Non-pigmented ciliary epithelial cell (primary cell): ENCODE measurements at places on chromosomes 3 and 15.

DNA sequence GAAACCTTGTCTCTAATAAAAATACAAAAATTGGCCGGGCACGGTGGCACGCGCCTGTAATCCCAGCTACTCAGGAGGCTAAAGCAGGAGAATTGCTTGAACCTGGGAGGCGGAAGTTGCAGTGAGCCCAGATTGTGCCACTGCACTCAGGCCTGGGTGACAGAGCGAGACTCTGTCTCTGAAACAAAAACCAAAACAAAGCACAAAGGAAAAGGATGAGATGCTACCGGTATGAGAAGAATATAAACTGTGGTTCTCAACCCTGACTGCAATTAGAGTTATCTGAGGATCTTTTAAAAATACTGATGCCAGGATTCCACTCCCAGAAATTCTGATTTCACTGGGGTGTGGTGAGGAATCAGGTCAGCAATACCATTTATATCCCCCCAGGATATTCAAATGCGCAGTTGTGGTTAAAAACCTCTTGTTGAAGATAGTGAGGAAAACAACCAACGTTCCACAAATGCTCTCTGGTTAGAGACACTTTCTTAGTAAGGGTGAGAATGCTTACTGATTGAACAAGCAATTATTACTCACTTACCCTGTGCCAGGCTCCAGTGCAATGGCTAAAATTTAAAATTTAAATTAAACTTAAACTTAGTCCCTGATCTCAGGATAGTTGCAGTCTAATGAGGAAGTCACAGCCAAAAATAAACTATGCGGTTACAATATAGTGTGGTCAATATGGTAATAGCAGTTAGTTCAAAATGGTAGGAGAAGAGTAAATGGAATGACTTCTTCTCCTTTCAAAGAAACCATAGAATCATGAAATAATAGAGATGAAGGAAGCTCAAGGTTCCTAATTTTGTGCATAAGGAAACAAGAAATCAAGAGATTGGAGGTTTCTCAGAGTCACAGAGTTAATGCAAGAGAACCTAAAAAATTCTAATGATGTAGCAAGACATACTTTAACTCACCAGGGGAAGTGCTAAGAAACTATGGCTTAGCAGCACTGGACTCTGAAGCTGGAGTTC is 109.5 kb downstream of the SSR3 start:
- no peak for DNase-seq

DNA sequence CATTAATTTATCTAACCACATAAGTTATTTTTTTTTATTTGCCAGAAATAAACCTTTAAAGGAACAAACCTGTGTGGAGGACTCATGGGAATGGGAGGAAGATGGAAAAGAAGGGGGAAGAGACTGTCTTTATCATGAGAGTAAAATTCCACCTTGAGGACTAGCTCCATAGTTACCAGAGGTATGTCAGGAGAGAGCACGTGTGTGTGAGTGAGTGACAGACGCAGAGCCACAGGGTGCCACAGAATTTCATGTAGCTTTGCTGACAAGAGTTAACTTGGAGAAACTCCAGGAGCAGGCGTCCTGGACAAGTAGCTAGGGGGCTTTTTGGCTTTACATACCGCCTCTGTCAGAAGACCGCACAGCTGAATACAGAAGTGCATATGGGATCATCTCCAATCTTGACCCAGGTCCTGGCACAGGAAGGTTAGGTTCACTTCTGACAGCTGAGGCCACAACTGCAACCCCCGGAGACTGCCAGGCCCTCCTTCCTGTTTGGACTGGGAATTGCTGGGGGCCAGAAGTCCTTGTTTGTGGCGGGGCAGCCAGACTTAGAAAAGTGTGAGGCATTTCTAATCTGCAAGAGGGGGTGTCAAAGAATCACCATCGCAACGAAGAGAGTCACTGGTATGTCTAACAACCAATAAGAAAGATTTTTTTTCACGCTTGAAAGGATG is 197.8 kb upstream of the TPM1 start:
- no peak for DNase-seq

DNA sequence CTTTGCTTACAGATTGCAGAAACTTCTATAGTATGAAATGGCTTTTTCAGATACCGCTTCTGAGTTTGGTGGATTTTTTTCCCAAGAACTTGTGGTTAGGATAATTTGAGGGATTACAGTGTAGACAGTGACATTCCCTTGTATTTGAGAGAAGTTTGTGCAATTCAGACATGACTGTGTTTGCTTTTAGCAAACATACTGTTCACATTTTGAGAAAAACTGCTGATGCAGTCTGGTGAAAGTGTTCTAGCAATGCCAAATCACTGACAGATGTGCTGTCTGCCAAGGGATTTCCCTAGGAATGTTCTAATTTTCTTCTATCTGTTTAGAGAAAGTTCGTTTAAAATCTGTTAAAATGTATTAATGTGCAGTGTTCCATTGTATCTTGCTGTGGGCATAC is 652.6 kb downstream of the FHIT start:
- no peak for DNase-seq

GRCh38 chr3:194575484-194576210 is 57.6 kb downstream of the TMEM44 start:
- no peak for DNase-seq

DNA sequence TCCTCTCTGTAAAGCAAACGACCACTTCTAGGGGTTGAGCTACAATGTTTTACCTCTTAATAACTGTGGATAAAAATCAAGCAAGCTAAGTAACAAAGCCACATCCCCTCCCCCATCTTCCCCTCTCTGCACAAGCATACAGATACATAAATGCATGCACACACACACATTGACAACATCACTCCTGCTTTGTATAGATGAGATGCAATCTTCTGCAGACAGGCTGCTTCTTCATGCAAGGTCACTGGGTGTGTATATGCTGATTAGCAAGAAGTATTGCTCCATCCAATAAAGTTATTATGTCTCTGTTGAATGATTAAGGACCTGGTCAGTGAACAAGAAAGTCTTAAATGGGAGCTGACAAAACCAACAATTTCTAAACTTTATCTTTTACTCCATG is 8.8 kb upstream of the ATP11B start:
- no peak for DNase-seq

GRCh38 chr3:172074032-172074431 is 34.7 kb downstream of the FNDC3B start:
- no peak for DNase-seq

DNA sequence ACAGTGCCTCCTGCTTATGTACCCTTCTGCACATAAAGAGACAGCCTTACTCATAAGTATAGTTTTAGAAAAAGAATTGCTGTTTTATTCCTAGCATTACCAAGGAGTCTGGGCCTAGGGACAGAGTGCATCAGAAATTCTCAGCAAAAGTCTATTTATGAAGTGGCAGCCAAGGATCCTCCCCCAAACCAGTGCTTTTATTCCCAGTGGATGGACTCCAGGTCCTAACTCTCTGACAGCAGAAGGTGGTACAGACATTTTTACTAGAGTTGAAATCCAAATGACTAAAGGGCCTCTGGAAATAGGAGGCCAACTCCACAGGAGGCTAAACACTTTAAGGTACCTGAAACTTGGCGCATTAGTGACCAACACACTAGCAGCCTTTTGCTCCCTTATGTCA is 407.2 kb upstream of the TPRG1 start:
- DNase-seq = no peak

GRCh38 chr15:77608774-77609173 is 23.9 kb downstream of the LINGO1 start:
- no peak for DNase-seq

GRCh38 chr3:180265551-180265950 is 228.8 kb upstream of the PEX5L start:
- no peak for DNase-seq

GRCh38 chr3:143031327-143031726 is 30.0 kb downstream of the U2SURP start:
- DNase-seq = no peak

- DNase-seq = no peak
These were observed 48.7 kb downstream of the KLHL6 start for GRCh38 chr3:183506674-183507320.

DNA sequence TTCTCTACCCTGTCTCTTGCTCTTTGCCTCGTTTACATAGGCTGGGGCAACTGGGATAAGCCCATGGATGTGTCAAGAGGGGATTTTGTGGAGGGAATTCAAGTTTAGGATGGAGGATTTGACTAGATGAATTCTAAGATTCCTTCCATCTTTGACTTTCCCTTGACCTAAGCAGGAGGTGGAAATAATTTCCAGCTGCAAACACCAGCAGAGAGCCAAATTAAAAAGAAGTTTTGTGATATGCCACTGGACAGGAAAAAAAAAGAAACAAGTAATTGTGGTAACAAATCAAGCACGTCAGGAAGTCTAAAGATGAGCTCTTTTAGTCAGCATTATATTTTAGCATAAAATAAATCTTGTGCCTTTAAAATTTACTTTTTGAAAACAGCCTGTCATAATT is 49.8 kb downstream of the KCNMB2 start:
- DNase-seq = no peak
